RPMI7951 (cell line): ENCODE measurements at places on chromosomes 6 and 20. TPM values are rescaled to one million over a fixed set of nuclear protein-coding genes. Genes with fewer than 3 reads are reported as not detected.

- DNase-seq, result no peak
Measured at GRCh38 chr6:106630366-106630765, 988 bp downstream of the QRSL1 start.

DNA sequence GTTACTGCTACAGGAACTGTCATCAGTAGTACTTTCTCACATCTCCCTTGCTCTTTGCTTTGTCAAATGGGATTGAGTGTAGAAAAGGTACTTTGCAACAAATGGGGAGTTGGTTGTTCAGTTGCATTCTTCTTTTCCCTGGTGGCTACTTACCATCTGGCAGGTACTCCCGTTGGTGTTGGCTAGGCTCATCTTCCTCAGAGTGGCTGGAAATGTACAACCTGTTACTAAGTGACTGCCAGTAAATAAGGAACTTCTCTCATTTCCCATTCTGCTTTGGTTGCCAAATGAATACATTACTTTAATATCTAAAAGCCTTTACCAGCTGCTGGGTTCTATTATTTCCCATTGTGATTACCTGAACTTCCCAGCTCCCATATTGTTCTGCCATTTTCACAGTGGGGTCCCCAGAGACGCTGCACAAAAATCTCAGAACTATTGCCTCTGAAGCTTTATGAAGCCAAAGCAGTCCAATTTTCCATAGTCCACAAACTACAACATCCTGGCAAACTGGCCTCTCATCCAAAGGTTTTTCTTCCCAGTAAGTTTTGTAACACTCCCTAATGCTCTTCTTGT, 229.7 kb upstream of the HTR1E start:
- DNase-seq, result no peak

Gene HLA-DOB
- total RNA-seq, result 0.10 TPM in 1 of 2 replicates, not detected in the other

GRCh38 chr20:19969507-19970255, 47.5 kb upstream of the NAA20 start:
- DNase-seq, result no peak

DNA sequence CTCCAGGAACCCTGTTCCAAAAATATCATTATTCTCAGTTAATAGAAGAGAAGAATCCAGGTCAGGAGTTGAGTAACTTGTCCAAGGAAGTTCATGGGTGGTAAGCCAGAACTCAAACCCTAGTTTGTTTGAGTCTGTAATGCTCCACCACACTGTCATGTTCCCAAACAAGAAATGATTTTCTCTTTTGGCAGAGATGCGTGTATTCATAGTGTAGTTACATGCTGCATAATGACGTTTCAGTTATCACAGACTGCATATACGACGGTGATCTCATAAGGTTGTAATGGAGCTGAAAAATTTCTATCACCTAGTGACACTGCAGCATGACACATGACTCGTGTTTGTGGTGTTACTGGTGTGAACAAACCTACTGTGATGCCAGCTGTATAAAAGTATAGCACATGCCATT, 102.6 kb downstream of the TULP4 start:
- DNase-seq, result peak; percentile 66

DNA sequence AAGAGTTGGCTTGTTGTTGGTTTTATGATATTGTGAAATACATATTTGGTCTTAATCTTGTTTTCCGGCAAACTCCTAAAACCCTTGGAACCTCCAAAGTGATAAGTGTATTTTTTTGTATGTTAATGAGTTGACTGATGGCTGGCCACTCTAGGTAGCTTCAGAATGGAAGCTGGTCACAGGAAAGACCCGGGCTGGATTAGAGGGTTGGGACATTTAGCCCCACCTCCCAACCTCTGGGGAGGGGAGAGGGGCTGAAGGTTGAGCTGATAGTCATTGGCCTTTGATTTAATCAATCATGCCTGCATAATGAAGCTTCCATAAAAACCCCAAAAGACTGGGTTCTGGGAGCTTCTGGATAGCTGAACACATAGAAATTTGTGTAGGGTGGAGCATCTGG, 42.7 kb downstream of the SASH1 start:
- DNase-seq, result no peak

Gene SCGN
- not detected in 2 replicates for total RNA-seq

DNA sequence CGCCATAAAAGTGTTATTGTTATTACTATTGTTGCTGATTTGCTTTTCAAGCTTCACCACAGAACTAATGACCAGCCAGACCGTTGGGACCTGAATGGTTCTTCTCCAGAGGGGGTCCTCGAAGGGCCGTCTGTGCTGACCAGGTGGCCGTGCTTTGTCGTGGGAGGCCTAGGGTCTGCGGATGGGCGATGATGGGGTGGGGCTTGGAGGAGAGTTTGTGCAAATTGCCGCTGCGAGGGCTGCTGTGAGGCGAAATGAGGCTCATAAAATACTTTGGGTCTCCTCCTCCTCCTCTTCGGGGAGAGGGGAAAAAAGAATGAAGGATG, 6.0 kb upstream of the ZBTB22 start:
- DNase-seq, result no peak

Gene COL9A1
- not detected in 2 replicates for total RNA-seq

DNA sequence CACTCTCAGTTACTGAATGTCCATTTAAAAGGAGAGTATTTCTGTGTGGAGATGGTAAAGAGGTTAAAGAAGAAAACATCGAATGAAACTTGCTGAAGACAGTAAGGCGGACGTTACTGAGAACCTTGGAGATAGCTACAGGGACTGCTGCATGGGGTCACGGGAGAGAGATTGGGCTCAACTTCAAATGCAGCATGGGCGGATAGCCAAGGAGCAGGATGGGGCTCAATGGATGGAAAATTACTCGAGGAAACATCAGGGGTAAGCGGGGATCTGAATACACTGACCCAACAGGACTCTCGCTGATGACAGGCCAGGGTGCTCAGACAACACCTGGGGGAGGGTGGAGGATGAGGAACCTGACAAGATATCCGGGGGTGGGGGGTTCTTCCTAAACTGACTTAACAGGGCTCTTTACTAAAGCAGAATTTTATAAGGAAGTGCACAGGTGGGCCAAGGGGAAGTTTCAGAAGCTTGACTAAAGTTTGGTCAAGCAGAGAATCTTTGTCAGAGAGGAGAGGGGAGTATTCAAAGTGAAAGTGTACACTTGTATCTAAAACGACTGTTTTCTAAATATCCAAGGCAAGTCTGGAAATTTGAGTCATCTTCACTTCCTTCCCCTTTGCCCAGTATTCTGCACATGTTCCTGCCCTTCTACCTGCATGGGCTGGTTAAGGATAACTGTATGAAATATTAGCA, 22.8 kb downstream of the ECT2L start:
- DNase-seq, result peak; percentile 11

Gene NKX2-2
- 0.20 TPM in 1 of 2 replicates, not detected in the other for total RNA-seq

- peak; percentile 10 for DNase-seq
Measured at GRCh38 chr6:85551264-85551663, 42.4 kb downstream of the SNX14 start.

DNA sequence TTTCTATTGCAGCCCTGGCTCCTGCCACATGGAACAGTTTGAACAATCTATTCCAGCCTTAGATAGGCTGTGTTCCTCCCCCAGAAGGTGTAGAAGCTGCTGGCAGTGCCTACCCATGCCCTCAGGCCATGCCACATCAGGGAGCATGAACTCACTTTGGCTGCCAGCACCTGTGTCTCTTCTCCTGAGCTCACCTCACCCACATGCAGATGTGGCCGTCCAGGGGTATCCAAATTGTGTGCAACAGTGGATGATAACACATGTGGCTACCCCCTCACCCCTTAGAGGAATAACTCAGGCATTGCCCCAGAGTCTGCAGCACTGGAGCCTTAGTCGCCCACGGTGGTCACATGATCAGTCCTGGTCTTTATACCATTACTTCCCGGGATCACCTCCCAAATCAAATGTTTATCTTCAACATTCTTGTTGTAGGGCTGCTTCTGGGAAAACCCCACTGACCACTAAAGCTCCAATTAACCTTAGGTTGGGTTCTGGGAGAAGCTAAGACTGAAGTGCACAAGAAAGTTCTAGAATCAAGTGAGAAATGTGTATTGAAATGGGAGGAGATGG, 110.4 kb downstream of the BANF2 start:
- no peak for DNase-seq
